ENCODE measurements at places on chromosomes 13 and 19.
A peak's percentile ranks its signal among the peaks of the same experiment; 100 is the strongest.

DNA sequence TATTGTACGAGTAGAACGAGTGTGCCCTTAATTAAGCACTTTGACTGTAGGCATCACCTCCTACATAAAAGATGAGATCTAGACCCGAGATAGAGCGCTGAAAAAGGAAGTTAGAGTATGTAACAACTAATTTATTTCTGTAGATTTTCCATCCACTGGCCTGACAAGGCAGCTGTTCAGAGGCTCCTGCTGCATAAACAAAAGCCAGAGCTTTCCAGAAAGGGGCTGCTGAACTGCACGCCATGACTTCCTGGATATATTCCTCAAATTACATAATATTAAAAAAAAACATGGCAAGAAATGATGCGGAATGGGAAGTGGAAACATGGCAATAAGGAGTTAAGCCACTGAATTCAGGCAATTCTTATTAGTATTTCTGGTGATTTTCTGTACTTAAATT is 89.7 kb downstream of the AKAP11 start:
- no peak overlapping the region for H3K4me3 ChIP-seq
- H3K27me3 ChIP-seq, result no peaks in the 10 kb centered on the region
- no peak overlapping the region for H3K27ac ChIP-seq
- H3K4me1 ChIP-seq, result no peaks in the 10 kb centered on the region
- no peak for DNase-seq

GRCh38 chr13:95226932-95227695 is 74.1 kb downstream of the ABCC4 start:
- no peaks in the 10 kb centered on the region for H3K36me3 ChIP-seq
- H3K4me3 ChIP-seq, result no peak overlapping the region
- H3K27me3 ChIP-seq, result no peaks in the 10 kb centered on the region
- no peak for DNase-seq
- H3K4me1 ChIP-seq, result no peaks in the 10 kb centered on the region

DNA sequence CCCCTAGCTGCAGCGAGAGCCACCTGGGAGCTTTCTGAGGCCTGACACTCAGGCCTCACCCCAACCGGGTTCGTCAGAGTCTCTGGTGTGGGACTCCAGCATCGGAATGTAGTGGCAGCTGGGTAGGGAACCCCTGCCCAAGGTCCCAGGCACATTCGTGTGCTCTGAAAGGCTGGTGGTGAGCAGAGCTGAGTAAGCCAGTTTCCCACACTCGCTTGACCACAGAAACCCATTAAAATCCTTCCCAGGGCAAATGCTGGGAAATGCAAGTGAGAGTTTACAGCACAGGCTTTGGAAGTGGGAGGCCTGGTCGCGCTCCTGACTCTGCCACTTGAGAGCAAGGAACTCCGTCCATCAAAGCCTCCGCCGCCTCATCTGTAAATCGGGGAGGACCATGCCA is 4.2 kb downstream of the TRAPPC6A start:
- H3K27me3 ChIP-seq, result no peaks in the 10 kb centered on the region
- no peak for DNase-seq
- no peak overlapping the region for H3K4me3 ChIP-seq
- H3K36me3 ChIP-seq, result no peaks in the 10 kb centered on the region
- no peak overlapping the region for H3K27ac ChIP-seq

GRCh38 chr13:75467040-75467728 is 14.8 kb downstream of the TBC1D4 start:
- DNase-seq, result no peak
- H3K27ac ChIP-seq, result no peak overlapping the region
- no peaks in the 10 kb centered on the region for H3K27me3 ChIP-seq
- H3K4me3 ChIP-seq, result no peak overlapping the region
- no peaks in the 10 kb centered on the region for H3K36me3 ChIP-seq
- no peaks in the 10 kb centered on the region for H3K4me1 ChIP-seq

GRCh38 chr19:16797876-16798275 is 31.3 kb upstream of the SIN3B start:
- DNase-seq, result no peak
- no peak overlapping the region for H3K4me3 ChIP-seq
- H3K27me3 ChIP-seq, result no peaks in the 10 kb centered on the region
- H3K36me3 ChIP-seq, result no peaks in the 10 kb centered on the region
- peaks cover 5% of the 10 kb centered on the region for H3K4me1 ChIP-seq

DNA sequence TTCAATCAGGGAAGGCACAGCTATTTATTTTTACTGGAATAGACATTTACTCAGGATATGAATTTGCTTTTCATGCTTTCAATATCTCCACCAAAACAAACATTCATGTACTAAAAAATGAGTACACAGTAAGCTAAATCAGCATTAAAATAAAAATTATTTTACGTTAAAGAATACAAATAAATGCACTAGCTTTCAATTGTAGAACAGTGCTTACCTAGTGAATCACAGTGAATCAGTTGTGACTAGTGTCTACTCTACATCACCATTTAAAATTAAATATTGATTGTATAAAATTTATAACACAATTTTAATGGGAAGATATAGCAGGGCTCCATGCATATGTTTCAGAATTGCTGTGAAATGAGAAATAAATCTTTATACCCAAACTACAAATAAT is 929.6 kb upstream of the ATXN8OS start:
- DNase-seq, result no peak
- H3K4me3 ChIP-seq, result no peak overlapping the region
- no peak overlapping the region for H3K27ac ChIP-seq
- no peaks in the 10 kb centered on the region for H3K36me3 ChIP-seq
- no peaks in the 10 kb centered on the region for H3K27me3 ChIP-seq

DNA sequence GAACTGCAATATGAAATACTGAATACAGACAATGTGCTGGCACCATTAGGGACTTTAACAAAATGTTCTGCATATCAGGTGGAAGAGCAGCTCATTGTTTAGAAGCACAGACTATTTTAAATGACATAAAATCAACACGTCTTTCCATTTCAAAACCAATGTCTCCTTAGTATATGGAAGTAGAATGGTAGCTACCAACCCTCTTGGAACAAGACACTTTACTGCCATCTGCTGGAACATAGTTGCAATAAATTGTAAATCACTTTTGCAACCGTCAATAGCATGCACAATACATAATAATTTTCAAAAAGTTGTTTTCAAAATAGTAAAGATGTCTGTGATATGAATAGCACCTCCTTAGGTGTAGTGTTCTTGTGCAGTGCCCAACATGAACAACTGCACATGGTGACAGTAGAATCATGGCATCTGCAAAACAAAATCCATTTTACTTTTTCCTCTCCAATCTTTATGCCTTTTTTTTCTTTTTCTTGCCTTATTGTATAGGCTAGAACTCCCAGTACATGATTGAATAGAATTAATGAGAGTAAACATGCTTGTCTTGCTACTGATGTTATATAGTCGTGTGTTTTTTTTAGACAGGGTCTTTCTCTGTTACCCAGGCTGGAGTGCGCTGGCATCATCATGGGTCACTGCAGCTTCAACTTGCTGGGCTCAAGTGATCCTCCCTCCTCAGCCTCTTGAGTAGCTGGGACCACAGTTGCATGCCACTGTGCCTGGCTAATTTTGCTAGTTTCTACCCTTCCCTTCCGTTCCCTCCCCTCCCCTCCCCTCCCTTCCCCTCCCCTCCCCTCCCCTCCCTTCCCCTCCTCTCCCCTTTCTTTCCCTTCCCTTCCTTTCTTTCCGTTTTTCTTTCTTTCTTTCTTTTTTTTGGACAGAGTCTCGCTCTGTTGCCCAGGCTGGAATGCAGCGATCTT is 7.8 kb upstream of the LYPD5 start:
- peak; percentile 85 for DNase-seq
- no peaks in the 10 kb centered on the region for H3K27me3 ChIP-seq
- no peaks in the 10 kb centered on the region for H3K4me1 ChIP-seq
- H3K4me3 ChIP-seq, result no peak overlapping the region
- no peaks in the 10 kb centered on the region for H3K36me3 ChIP-seq
- H3K27ac ChIP-seq, result no peak overlapping the region

Measured in trophoblast cell (in vitro differentiated cells and primary cell).